Fibroblast of skin of left quadriceps (primary cell): ENCODE measurements at places on chromosomes 1 and 21.

- DNase-seq: no peak
These were observed 45.2 kb upstream of the SSX2IP start for GRCh38 chr1:84735483-84735882.

DNA sequence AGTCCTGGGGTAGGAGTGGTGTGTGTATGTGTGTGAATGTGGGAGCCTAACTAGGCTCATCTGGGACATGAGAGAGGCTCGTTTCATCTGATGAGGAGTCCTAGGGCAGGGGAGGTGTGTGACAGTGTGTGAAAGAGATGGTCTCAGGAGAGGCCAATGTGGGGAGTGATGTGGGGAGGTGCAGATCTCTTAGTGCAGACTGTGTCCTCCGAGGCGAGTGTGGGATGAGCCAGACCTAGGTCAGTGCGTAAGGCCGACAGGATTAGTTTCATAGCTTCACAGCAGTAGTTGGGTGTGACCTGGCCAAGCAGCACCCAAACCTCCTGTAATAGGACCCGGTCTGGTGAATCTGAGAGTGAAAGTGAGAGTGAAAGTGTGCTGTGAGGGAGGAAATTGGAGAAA is 94.7 kb downstream of the LIPI start:
- no peak for DNase-seq

GRCh38 chr1:200676829-200677228 is 7.1 kb upstream of the DDX59 start:
- DNase-seq: no peak

DNA sequence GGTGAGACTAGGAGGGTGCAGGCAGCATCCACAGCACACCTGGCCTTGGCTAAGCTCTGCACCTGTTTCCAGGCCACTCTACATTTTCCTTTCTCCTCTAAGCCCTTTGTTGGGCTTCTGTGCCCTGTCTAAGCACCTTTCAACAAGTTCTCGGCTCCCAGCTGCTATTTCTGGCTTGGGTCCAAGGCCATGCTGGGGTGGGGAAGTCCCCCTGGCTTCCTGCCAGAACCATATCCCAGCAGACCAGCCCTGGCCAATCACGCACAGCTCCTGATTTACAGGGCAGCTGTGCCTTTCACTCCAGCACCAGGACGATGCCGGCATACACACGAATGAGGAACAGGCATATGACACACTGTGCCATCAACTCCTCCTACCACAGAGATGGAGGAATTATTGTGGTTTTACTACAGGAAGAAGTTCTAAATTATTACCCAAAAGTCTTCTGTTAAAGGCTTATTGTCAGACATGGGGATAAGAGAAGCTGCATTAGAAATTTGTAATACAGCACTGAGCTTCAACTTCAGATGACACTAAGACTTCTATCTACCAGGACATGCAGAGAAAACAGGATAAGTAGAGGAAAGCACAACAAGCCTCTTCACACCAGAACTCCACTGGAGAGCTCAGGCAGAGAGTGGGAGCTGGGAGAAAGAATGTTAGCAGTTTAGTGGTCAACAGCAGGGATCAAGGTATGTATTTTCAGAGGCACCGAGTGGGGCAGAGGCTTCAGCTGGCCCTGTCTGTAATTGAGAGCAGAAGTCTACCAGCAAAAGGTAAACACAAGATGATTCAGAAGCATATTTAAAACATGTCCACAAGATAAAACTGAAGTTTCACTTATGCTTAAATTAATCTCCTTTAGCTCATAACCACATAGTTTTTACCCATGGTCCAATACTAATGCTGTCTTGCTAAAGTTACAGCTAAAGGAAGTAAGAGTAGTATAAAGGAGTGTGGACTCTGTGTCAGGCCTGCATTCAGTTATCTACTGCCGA is 37.4 kb downstream of the TRIT1 start:
- peak; percentile 57 for DNase-seq

- no peak for DNase-seq
These were observed 87.4 kb downstream of the ROR1 start for GRCh38 chr1:63861052-63861691.

- DNase-seq: peak; percentile 74
These were observed 4.8 kb upstream of the DYNLT5 start for GRCh38 chr1:66747501-66747900.

DNA sequence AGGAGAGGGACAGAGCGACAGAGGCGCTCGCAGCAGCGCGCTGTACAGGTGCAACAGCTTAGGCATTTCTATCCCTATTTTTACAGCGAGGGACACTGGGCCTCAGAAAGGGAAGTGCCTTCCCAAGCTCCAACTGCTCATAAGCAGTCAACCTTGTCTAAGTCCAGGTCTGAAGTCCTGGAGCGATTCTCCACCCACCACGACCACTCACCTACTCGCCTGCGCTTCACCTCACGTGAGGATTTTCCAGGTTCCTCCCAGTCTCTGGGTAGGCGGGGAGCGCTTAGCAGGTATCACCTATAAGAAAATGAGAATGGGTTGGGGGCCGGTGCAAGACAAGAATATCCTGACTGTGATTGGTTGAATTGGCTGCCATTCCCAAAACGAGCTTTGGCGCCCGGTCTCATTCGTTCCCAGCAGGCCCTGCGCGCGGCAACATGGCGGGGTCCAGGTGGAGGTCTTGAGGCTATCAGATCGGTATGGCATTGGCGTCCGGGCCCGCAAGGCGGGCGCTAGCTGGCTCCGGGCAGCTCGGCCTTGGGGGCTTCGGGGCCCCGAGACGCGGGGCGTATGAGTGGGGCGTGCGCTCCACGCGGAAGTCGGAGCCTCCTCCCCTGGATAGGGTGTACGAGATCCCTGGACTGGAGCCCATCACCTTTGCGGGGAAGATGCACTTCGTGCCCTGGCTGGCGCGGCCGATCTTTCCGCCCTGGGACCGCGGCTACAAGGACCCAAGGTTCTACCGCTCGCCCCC is at the start of the genes CYB5RL and MRPL37:
Gene CYB5RL (minus strand): TSS at position 266 of the 754 bp plus-strand sequence. CDS start 4,414 bp downstream, outside the sequence.
Gene MRPL37 (plus strand): TSS at position 403 of the 754 bp plus-strand sequence. CDS start 77 bp downstream, at position 480.
- peak; percentile 93 for DNase-seq

GRCh38 chr1:222918801-222919477 is 104.1 kb downstream of the DISP1 start:
- no peak for DNase-seq

DNA sequence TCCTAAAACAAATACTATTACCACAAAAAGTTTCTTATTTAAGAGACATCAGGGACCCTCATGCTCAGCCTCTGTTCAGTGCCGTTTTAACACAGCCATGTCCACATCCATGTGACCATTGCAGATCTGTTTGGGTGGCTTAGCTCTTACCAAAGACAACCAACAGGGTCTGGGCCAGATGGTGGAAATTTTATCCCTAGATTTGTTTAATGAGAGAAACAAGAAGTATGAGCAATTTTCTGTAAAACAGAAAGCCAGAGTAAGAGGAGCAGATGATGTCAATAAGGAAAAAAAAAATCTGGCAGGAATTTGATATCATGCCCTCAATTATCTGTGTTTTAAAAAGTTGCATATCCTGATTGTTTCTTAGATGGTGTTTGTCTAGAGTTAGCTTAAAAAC is 299.9 kb downstream of the TM2D1 start:
- DNase-seq: no peak

GRCh38 chr1:81682490-81682889 is 118.2 kb upstream of the ADGRL2 start:
- DNase-seq: no peak

DNA sequence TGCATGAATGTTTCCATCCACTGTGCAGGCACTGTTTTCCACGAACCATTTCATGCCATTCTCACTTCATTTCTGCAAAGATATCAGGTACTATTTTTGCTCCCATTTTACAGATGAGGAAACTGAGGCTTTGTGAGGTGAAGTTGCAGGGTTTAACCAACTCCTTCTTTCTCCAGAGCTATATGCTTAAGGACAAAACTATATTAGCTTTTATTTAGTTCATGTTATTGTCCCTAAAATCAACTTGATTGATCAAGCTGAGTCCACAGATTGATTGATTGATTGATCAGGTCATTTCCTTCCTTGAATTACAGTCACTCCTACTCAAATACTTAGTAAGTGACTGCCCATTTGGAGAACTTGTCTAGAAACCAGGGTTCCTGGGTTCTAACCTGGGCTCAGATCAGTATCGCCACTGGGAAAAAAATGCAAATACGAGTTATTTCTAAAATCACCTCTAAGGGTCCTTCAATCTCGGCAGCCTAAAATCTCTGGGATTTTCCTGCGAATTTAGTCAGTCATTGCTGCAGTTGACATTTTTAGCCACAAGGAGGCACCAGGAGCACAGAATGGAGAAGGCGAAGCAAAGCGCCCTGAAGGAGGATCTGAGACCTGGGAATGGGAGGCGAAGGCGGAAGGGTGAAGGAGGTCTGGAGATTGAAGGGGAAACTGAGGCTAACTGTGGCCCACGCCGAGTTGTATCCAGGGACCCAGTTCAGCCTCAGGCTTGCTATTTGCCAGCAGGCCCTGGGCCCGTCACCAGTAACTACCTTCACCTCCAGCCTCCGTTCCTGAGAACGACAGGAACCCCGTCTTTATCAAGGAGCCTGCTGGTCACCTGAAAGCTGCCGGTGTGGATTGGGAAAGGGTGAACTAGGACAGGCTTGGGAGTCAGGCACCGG is 14.3 kb upstream of the MUL1 start:
- peak; percentile 60 for DNase-seq

DNA sequence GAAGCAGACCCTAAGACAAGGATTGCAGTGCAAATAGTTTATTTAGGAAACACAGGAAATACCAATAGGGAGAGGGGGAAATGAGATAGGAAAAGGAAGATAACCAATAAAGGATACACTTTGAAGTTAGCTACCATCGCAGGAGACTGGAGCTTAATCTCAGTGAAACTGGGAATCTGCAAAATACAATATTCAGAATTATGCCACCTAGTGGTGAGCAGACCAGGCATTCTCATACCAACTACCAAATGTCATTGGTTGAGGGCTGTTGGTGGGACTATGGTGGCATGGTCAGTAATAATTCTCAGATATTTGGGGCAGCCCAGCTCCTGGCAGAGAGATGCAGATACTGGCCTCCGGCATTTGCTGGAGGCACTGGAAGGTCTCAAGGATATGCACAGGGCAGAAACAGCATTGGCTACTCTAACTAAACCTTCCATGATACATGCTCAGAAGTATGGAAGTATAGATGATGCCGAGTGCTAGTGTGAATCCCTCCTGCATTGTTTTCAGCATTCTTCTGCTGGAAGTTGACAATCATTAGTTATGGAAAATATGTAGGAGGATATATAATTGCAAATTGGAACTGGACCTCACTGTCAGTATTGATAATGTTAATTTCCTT is 11.8 kb upstream of the ZFP69B start:
- DNase-seq: no peak

DNA sequence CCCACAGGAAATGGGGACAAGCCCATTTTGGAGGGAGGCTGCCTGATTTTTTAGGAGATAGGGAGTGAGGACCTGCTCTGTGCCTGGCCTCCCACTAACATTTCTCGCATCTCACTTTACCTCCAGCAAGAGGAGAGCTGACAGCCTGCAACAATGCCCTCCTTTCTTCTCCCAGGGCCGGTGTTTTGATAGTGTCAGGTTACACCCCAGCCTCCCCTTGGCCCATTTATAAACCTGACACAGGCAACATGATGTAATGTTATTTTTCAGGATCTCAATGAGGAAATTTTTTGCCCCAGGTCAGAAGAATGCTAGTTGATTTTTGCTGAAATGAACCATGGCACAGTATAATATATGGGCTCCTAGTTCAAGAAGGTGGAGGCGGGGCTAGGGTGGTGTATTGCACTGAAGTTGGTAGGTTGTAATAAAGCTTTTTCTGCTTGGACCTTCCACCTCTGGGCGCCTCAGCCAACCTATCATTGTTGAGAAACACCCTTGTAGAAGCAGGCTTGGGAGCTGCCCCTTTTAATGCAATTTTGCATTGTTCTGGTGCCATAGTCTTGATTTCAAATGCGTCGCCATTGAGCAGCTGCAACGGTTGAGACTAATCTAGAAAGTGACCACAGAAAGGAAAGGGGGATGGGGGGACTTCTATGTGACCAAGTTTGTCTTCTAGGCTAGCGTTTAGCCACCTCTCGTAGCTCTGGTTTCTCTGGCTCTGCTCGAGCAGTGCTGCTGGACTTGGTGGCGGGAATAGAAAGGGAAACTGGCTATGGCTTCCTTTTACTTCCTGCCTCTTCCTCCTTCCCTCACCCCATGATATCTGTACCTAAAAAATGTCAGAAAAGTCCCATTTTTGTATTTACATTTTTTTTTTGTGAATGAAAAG is 53.0 kb downstream of the PBX1 start:
- DNase-seq: peak; percentile 42

DNA sequence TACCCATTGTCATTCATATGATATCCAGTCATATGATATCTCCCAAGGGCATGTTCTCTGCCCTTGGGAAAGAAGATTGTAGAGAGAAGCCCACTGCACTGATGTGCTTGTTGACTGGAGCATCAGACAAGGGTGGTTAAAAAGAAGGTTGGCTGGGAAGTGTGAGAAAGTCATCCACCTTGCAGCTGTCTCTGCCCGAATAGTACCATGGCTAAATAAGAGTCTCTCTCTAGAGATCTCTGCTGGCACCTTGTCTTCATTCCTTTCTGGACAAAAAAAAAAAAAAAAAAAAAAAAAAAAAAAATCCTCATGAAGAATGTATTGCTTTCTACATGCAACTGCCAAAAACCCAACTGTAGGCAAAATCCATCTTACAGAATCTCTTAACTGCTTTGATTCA is 349.7 kb upstream of the ESRRG start:
- DNase-seq: no peak

DNA sequence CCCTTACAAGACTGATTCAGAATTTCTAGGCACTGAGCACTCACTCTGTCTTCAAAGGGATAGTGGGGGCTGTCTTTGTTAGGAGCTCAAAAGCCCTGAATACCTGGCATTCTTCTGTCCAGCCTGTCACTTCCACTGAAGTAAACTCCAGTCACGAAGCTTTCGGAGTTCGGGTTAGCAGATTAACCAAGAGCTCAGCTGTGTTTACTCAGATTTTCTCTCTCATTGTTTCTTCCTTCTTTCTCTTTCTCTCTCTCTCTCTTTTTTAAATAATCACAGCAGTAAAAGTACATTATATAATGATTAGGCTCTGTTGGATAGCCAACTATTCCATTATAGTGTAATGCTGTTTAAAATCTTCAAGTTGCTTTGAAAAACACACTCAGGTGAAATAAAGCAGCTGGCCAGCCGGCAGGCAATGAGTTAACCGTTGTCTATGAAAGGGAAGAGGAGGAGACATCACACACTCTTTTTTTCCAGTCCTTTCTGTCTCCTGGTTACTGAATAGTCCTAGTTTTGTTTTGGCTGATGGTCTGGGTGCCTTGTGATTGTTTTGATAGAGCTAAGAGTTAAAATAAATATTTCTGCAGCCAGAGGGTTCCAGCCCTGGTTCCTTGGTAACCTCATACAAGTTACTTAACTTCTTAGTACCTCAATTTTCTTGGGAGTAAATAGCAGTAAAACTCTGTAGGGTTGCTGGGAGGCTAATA is 89.8 kb downstream of the ADSS2 start:
- DNase-seq: no peak

DNA sequence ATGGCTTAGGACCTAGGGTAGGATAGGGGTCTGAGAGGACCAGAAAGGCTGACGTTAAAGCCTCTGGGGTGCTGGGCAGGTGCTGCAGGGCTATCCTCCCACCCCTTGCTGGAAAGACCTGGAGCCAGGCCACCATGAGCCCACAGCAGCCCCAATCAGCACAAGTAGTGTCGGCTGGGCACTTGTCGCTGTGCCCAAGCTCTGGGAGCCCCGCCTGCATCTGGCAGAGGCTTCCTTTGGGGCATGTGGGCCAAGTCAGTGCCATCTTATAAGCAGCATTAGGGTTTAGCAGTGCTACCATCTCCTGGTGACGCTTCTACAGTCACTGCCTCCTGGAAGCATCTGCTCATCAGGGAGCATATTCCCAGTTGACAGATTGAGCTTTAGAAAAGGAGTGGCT is 31.3 kb downstream of the MAN1C1 start:
- no peak for DNase-seq
